NCI-H446 (cell line): ENCODE measurements at places on chromosomes 7 and 10.

DNA sequence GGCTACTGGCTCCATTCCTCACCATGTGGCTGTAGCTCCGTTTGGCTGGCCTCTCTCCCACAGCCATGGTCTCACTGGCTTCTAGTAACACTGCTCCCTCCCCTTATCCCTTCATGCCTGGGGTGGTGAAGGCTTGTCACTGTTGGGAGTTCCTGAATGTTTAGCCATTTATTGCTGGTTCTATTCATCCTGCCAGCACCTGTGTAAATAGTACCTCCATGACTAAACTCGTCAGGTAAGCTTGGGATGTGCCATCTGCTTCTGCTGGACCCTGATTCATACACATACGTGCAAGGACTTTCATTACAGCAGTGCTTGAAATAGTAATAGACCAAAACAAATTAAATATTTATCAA lies 61.6 kb downstream of the CCDC71L start:
- no peak for DNase-seq

DNA sequence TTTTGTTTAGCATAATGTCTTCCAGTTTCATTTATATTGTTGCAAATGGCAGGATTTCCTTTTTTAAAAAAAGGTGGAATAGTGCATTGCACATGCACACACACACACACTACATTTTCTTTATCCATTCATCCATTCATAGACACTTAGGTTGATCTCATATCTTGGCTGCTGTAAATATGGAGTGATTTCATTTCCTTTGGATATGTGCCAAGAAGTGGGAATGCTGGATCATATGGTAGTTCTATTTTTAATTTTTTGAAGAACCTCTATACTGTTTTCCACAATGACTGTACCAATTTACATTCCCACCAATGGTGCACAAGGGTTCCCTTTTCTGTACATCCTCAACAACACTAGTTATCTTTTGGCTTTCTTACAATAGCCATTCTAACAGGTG lies 68.9 kb downstream of the EBLN1 start:
- DNase-seq, result peak; percentile 5

- DNase-seq, result no peak
Measured at GRCh38 chr7:95553939-95554338, 42.4 kb downstream of the PDK4 start.

DNA sequence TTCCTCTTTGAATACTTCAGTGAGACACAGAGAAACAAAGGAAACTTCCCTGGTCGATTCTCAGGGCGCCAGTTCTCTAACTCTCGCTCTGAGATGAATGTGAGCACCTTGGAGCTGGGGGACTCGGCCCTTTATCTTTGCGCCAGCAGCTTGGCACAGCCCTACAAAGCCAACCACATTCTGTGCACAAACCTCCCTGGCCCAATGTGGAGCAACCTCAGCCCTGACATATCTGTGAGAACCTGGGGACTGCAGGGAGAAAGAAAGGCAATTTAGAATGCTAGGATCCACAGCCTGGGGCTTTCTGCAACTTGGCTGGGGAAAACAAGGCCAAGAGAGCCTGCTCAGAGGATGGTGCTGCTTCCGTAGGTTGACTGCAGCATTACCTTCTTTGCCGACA lies 63.5 kb upstream of the PRSS58 start:
- DNase-seq, result no peak

- DNase-seq, result no peak
Measured at GRCh38 chr10:131872827-131873375, 27.9 kb upstream of the PPP2R2D start.

GRCh38 chr10:33395201-33395600 lies 60.7 kb upstream of the NRP1 start:
- DNase-seq, result no peak

DNA sequence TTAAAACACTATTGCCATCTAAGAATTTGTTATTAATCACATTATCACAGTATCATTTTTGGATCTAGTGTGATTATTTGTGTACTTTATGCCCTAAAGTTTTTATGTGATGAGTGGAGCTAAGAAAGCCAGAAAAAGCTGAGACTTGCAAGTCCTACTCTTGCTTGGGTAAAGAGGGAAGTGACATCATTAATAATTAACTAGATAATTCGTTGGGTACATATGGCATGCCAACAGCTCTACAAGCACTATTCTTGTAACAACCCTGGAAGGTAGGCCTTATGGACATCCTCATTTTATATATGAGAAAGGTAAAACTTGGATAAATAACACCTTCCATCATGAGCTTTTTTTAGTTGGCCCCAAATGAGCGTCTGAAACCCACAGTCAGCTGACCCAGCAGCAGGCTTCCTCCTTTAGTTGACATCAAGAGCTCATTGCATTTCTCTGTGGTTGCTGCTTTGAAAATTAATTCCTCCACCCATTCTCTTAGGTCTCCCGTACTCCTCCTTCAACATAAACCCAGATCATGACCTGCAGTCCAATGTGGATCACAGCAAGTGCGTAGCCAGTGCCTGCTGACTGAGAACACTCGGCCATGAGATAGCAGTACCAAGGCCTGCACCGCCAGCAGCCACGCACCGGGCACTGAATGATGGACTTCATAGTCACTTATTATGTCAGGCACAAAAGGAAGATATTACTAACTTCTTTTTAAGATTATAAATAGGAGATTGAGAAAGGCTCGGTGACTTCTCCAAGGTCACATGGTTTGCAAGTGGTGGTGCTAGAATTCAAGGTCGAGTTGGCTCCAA lies 292.0 kb upstream of the AOAH start:
- DNase-seq, result no peak

DNA sequence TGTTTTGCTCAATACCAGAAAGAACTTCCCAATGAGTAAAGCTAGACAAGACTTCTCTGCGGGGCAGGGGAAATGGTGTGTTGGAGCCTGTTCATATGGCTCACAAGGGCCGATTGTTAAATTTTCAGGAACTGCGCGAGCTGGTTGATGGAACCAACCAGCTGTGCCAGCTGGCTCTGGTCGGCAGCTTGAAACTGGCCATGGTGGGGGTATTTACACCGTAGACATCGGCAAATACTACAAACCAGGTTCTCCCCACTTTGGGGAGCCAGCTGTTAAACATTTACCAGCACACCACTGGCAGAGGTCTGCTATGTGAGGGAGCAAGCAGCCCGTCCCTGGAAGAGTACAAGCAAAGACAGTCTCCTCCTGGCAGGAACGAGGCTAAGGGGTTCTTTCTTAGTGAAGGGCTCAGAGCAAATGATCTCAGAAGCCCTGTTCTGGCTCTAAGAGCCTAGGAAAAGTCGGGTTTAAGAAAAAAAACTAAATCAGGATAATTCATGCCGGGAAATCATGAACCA lies 8.8 kb upstream of the ZMIZ1 start:
- no peak for DNase-seq

DNA sequence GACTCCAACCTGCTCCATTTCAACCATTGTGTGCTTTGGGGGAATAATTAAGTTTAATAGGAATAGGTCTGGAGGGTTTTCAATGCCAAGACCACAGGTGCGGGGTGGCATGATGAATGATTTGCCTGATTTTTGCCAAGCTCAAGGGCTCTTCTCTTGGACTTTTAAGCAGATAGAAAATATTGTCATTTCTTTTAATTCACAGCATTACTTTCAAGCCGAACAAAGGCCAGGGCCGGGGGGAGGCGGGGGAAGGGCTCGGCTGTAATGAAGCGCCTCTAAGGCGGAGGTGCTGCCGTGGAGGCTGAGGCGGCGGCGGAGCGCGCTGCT lies 6.5 kb downstream of the PTF1A start:
- no peak for DNase-seq

GRCh38 chr7:74126220-74126880 lies 42.7 kb downstream of the LIMK1 start:
- DNase-seq, result no peak

- DNase-seq, result no peak
Measured at GRCh38 chr7:1663223-1663622, 6.9 kb upstream of the ELFN1 start.

GRCh38 chr7:76108540-76109233 lies 60.8 kb downstream of the MDH2 start:
- DNase-seq, result no peak

DNA sequence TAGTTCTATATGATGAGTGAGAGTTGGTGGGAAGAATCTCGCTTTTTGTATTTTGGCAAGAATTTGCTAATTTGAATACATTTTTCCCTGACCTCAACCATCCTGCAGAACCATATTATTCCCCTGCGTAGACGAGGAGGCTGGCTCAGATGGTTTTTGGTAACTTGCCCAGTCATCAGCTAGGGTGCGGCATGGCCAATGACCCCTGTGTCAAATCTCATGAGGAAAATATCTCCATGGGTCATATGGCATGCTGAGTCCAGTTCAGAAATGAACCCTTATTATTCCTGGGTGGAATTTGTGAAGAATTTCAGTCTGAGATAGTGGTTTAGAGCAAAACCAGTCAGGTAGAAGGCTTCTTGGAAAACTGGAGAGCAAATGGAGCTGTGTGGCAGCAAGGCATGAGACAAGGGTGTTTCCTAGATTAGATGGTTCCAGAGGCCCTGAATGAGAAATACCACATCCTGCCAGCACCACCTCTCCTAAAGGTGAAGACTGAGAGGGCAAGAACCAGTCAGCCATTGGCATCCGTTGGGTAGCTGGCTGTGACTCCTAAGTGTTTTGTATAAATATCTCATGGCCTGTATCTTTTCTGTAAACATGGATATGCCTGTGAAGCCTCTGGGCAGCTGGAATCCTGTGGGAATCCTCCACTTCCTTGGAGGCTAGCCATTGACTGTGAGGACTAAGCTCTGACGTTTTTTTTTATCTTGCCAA lies 5.8 kb upstream of the UPP1 start:
- no peak for DNase-seq

DNA sequence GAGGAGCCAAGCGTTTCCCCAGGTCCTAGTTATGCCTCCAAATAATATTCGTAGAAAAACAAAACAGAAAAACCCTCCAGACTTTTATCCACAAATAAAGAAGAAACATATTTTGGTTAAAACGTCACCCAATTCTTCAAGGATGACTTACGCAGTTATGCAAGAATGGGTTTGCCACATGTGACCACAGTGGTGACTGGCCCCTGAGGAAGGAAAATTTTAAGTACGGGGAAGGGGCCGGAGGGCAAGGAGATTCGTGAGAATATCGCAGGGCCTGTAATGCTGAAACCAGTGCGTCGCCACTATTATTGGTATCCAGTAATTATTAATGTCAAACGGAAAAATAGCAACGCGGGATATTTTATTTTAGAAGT lies 537 bp upstream of the MRPS24 start:
- DNase-seq, result no peak

DNA sequence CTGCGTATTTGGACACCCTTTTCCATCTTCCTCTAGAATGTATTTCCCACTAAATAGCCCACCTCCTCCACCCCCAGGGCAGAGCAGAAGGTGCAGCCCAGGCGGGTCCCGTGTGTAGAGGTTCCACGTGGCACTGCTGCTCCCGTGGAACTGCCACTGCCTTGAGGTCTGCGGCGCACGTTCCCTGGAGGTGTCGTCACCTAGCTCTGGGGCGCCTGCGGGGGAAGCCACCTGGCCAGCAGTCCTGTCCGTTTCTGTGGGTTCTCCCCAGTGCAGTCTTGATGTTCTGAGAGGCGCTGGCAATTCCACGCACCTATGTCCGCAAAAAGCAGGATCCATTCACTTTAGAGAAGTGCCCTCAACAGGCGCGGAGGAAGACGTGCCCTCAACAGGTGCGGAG lies 21.9 kb downstream of the BNIP3 start:
- no peak for DNase-seq

- DNase-seq, result no peak
Measured at GRCh38 chr10:118161461-118162246, 114.9 kb upstream of the RAB11FIP2 start.

DNA sequence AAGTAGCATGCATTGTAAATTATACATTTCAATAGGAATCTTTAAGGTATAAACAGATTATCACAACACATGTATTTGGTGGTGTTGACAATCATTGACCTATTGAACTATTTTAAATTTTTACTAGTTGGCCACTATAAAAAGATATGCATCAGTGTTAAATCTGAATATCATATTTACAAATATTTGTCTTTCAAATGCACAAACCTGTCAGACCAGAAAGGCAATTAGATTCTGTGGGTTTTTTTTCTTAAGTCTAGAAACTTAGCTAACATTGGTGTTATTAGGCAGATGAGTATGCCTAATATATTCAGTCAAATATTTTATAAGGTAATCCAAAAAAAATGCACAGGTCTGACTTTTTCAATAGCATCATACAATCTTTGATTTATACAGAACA lies 241.4 kb upstream of the DGKB start:
- DNase-seq, result no peak

GRCh38 chr10:103231047-103231551 lies 14.6 kb upstream of the RPEL1 start:
- no peak for DNase-seq

DNA sequence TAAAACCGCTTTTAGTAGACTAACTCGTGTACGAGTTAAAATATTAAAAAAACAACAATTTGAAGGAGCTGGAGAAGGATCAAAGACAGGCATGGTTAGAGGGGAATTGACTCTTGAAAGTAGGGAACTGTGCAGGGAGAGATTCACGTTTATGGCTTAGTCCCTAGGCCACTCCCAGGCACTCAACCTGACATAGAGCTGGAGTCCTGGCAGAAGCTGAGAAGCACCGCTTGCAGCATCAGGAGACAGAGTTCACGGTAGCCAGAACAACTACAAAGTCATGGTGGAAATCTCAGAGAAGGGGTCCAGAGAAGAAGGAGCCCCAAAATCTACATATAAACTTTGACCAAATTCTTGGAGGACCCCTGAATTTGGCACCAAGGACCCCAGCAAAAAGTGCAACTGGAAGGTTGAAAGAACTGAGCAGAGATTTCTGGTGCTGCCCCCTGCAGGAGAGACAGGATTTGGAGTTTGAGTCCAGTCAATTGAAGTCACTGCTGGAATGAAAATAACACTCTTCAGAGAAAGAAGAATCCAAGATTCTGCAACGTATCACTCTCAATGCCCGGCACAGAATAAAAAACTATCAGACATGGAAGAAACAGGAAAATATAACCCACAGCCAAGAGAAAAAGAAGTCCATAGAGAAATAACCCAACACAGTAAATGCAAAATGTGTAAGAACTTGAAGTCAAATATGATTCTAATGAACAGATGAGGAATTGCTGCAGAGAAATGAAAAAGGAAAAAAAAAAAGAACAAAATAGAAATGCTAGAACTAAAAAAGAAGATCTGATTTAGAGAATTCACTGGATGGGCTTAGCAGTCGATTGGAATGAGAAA lies 493.3 kb upstream of the PODXL start:
- no peak for DNase-seq

DNA sequence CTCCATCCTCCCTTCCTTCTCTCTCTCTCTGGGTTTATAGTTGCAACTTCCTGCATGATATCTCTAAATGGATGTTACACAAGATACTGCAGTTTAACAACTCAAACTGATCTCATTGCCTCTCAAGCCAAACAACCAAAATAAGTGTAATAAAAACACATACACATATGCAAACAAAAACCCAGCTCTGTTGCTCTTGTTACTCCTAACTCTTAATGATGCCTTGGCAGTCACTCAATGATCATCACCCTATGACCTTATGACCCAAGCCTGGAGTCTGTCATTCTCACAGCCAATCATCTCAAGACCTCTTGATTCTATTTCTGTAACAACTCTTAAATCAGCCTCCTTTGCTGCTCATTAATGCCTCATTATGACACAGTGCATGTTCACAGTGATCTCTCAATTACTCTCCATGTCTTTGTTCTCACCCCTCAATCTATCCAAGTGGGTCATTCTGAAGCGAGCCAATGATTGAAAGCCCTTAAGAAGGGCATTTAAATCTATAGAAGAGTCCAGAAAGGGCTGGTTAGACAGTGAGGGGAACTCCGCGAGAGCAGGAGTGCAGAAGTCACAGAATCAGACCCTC lies 210.9 kb downstream of the INHBA start:
- DNase-seq, result no peak
